ENCODE measurements at places on chromosomes 2 and 18.
A peak's percentile ranks its signal among the peaks of the same experiment; 100 is the strongest.

- no peak for DNase-seq
These were observed 86.2 kb upstream of the HAAO start for GRCh38 chr2:42878581-42878980.

GRCh38 chr18:46350598-46351159, 246.5 kb downstream of the HAUS1 start:
- DNase-seq = no peak

GRCh38 chr2:160859096-160859495, 301.1 kb upstream of the TANK start:
- no peak for DNase-seq

GRCh38 chr2:240564561-240565332, 3.5 kb upstream of the RNPEPL1 start:
- no peak for DNase-seq

DNA sequence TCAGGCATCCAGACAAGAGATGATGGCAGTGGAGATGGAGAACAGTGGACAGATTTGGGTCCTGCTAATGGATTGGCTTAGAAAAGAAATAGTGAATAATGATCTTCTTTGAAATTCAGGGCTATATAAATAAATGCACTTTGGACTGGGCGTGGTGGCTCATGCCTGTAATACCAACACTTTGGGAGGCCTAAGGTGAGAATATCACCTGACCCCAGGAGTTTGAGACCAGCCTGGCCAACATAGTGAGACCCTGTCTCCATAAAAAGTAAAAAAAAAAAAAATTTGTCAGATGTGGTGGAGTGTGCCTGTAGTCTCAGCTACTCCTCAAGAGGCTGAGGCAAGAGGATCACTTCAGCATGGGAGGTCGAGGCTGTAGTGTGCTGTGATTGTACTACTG, 102.4 kb upstream of the STON1 start:
- no peak for DNase-seq

DNA sequence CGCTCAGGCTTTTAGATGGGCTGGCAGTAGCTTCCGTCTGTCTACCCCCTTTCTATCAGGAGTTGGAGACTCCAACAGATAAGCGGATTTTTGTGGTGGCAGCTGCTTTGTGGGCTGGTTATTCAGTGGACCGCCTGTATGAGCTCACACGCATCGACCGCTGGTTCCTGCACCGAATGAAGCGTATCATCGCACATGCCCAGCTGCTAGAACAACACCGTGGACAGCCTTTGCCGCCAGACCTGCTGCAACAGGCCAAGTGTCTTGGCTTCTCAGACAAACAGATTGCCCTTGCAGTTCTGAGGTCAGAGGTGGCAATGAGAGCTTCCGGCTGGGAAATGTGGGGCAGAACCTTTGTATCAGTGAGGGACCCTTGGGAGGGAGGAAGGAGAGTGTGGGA, 14.8 kb downstream of the CAD start:
- DNase-seq = no peak

GRCh38 chr2:9802576-9802993, 40.7 kb upstream of the TAF1B start:
- DNase-seq = no peak

DNA sequence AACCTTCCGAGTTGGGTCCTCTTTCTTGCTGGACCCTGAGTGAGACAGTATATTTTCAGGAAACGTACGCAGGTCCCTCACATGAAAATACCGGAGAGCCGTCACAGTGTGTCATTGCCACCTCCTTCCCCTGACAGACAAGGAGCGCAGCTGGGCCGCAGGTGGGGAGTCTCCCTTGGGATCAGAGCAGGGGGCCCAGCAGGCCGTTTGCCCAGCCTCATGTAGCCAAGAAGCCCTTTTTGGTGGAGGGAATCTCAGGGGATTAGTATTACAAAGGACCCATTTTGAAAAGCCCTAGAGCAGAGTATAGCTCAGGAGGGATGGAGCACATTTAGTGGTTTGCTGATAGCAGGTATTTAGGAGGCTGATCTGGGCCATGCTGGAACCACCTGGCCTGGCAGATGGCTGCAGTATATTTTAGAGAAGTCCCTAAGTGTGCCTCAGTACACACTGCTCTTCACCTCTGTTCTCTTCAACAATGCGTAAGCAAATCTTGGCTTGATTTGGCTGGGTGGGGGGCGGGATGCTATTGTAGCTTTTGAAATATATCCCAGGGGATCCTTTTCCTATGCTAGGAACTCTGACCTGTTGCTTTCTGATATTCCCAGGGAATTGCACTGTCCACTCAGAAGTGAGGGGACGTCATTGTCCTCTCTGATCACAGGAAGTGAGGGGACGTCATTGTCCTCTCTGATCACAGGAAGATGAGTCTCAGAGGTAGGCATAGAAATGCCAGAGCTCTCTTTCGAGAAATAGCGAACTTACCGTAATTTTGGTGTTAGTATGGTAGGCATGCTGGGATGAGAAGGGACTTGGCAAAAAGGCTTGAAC, 171.9 kb downstream of the HRH4 start:
- DNase-seq = no peak

- no peak for DNase-seq
These were observed 38.0 kb downstream of the BMP10 start for GRCh38 chr2:68833162-68833561.

- DNase-seq = no peak
These were observed 68.5 kb downstream of the NRP2 start for GRCh38 chr2:205750797-205751196.

- DNase-seq = no peak
These were observed 43.3 kb upstream of the ZCCHC2 start for GRCh38 chr18:62479574-62479973.

DNA sequence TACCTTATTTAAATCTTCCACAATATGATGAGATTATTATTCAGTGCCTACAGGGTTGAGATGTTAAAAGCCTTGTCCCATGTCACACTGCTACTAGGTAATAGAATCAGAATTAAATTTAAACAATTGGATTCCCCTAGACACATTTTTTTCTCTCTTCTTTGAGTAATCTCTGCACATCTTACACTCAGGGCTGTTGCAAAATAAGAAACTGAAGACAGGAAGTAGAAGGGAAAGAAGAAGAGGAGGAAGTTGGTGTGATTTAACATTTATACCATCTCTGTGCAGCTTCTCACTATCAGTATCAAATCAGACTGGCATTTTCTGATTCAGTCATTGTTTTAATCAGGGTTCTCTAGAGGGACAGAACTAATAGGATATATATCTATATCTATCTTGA, 677.6 kb downstream of the IRS1 start:
- no peak for DNase-seq

DNA sequence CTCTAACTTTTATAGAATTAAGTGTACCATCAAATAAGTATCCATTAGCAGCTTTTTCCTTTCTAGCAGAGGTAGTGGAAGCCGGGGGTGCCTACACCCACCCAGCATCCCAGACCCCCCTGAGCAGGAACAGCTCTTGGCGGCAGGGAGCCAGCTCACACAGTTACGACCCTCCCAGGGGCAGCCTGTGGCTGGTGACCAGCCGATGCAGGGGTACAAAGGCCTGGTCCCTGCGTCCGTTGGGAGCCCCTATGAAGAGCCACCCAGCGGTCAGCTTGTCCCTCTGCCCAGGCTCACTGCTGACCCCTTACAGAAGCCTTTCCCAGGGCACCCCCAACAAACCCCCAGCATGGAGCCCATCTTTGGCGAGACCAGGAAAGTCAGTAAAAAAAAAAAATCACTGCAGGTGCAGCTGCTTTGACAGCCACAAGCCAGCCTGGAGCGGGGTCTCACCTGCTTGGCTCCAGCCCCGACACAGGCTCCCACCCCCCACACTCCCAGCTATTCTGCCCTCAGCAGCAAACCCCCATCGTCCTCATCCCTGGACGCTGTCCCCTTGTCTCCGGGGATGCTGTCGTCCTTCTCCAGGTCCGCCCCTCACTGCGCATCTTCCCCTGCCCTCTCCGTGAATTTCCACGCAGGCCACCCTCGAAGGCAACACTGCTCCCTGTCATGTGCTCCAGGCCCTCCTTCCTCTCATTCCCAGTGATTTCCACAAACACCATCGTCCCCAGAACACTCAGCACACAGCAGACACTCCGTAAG, 43.1 kb downstream of the GPC1 start:
- no peak for DNase-seq

DNA sequence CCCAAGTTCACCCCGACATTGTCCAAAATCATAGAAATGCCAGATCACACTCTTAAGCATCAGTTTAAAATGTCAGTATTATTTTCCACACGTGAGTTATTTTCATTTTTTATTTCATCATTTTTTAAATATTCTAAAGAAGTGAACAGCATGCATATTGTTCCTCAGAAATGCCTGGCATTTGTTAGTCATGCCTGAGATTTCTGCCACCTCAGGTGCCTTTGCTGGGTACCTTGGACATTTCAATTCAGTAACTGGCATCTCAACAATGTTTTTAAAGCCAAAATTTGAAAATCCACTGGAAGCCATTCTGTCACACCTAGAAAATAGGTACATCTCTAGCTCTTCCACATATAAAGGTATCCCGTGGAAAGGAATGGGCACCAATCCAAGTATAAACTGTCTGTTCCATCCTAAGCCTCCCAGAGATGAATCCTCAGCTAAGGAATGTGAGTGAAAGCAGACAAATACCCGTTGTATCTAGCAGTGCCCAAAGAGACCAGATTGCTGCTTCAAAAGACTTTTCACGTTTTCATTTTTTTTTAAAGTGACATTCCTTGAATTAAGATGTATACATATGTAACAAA, 159.8 kb downstream of the ZNF385B start:
- no peak for DNase-seq

DNA sequence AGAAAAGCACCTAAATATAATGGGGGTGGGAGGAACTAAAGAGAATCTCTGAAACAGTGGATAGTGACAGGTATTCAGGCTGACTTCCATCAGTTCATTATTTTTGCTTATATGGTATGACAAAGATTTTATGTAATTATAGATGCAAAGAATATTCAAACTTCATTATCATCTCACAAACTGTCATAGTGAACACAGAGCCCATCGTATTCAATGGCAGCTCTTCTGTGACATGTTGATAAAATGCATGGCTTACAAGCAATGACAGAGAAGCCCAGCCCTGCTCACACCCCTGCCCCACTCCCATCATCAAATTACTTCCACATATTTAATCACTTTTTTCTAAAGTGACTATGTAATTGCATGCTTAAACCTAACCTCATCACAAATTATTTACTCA, 904.3 kb downstream of the LRP1B start:
- DNase-seq = no peak

- DNase-seq = no peak
These were observed 3.6 kb downstream of the IGFBP2 start for GRCh38 chr2:216636551-216637450.

DNA sequence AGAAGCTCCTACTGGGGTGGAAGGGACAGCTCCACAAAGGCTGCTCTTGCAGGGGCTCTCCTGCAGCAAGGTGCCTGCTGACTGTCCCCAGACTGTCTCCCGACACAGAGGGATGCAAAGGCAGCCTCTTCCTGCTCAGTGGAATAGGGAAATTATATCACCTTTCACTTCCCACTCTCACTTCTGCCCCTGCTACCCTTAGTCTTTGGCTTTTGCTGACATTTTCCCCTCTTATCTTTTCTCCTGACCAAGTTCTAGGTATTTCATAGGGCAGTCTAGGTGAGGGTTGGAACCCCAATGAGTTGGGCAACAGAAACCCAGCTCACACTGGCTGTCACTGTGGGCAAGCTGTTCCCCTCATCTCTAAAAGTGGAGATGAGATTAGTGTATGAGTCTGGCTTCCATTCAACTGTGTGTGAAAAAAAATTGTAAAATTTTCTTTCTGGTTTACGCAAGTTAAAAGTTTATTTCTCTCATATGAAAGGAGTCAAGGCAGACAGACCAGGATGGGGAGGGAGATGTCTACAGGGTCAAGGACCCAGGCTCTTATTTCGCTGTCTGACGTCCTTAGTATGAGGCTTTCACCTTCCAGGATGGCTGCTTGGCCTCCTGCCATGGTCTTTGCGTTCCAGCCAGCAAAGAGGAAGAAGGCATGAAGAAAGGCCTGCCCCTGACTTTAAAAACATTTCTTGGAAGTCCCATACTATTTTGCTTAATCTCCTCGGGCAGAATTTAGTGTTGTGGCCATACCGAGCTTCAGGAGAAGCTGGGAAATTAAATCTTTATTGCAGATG, 7.5 kb upstream of the MOCOS start:
- DNase-seq = peak; percentile 7

GRCh38 chr2:174108579-174108978, 139.8 kb downstream of the OLA1 start:
- DNase-seq = no peak

DNA sequence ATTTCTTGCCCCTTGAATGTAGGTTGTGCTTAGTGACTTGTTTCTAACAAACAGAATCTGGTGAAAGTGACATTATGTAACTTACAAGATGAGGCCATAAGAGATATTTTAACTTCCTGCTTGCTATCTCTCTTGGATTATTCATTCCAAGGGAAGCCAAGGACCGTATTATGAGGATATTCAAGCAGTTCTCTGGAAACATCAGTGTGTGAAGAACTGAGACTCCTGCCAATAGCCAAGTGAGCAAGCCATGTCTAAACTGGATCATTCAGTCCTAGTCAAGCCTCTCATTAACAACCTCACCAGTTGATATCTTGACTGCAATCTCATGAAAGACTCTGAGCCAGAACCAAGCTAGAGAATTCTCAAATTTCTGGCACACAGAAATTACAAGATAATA, 765.1 kb upstream of the SLC8A1 start:
- DNase-seq = no peak

- DNase-seq = no peak
These were observed 150.9 kb upstream of the CYRIA start for GRCh38 chr2:16816522-16816921.

DNA sequence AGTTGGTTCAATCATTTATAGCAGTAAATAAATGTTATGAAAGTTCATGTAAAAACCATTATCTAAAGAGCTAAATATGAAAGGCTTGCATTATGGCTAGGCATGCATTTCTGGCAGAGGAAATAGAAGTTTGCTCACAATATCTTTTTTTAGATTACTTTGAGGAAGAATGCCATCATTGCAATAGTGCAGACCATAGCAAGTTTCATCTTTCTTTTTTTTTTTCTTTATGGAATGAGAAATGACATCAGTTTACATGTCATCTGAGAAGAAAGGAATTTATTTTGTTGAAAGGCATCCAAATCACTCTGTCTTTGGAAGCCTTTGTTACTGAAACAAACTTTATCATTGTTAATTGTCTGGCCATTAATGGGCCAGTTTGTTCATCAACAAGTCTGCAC, 74.5 kb upstream of the NCKAP5 start:
- DNase-seq = no peak

DNA sequence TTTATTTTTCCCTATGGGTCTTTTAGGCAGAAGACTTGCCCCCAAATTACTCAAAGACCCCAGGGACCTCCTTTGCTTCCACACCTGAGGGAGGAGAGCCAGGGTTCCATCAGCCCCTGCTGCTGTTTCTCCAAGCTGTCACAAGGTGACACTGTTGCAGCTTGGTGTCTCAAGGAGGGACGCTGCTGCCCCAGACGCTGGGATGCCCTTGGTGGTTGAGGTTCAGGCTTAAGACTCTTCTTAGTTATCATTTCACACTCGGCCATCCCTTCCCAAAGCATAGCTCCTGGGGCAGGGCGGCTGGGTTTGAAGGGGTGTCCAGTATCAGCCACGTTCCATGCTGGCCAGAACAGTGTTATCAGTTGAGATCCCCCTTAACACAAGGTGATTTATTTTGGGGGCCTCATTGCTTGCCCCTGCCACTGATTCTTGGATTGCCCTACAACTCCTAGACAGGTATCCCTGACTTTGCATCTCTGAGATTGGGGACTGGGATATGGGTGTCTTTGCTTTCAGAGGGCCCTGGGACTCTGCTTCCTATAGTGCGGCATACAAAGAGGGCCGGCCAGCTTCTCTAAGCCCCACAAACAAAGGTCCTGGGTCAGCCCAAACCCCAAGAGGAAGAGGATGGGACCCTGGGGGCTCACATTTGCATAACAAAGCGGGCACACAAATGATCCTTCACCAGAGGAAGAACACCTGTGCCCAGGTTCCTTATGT, 22.7 kb downstream of the GPR55 start:
- no peak for DNase-seq
